Cerebellar cortex (tissue), 1 donor: ENCODE measurements at places on chromosomes 11 and 22.

DNA sequence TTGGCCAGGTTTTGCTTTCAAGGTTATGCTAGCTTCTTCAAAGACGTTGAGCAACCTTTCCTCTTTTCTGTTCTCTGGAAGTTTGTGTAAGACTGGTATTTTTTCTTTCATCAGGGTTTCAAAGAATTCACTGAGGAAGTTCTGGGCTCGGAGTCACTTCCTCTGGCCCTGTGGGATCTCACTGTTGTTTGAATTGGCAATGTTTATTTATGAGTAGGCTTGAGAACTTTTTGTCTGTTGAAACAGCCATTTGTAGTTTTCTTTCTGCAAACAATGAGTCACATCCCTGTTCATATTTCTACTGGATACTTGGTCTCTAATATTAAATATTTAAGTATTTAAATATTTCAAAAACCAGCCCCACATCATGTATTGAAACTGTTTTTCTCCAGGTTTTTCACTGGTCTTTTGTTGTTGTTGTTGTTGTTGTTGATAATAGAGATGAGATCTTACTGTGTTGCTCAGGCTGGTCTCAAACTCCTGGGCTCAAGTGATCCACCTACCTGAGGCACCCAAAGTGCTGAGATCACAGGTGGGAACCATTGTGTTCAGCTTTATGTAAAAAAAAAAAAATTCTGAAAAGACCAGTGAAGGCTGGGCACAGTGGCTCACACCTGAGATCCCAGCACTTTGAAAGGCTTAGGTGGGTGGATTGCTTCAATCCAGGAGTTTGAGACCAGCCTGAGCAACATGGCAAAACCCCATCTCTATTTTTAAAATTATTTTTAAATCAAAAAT, 26.9 kb downstream of the SUSD2 start:
- no peak for DNase-seq

- peak; percentile 72 for DNase-seq
Measured at GRCh38 chr11:65182258-65183170, 786 bp downstream of the CAPN1 start.

DNA sequence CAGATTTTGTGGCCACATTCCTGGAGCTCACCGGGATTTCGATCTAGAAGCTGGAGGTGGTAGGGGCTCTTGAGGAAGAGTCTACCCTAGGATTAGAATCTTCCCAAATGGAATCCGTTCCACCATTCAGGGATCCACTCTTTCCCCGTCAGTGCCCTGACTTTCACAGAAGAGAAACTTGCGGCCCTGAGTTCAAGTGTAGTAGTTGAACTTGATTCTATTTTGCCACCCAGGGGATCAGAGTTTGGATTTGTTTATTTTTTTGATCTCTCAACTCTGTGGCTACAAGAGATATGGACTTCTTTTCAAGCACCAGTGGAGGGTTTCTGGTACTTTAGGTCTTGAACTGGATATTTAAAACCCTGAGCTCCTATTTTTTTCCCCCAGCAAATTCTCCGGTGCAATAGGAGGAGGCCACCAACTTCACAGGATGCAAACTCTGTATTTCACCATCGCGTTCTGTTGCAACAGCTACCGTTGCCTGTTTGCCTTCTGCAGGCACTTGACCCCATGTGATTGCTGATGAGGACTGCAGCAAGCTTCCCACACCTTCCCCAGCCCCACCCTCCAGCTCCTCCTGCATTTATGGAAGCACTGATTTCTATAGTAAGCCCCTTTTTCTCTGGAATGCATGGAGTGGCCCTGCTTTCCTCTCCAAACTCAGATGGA, 14.8 kb upstream of the MRGPRF start:
- no peak for DNase-seq

- DNase-seq: no peak
Measured at GRCh38 chr22:50248196-50249081, 2.6 kb downstream of the HDAC10 start.

GRCh38 chr11:37721485-37721884, 1123.4 kb upstream of the RAG2 start:
- no peak for DNase-seq

- no peak for DNase-seq
Measured at GRCh38 chr11:132337819-132338416, 967.5 kb downstream of the NTM start.

GRCh38 chr11:84673753-84674152, 953.4 kb downstream of the DLG2 start:
- peak; percentile 68 for DNase-seq

DNA sequence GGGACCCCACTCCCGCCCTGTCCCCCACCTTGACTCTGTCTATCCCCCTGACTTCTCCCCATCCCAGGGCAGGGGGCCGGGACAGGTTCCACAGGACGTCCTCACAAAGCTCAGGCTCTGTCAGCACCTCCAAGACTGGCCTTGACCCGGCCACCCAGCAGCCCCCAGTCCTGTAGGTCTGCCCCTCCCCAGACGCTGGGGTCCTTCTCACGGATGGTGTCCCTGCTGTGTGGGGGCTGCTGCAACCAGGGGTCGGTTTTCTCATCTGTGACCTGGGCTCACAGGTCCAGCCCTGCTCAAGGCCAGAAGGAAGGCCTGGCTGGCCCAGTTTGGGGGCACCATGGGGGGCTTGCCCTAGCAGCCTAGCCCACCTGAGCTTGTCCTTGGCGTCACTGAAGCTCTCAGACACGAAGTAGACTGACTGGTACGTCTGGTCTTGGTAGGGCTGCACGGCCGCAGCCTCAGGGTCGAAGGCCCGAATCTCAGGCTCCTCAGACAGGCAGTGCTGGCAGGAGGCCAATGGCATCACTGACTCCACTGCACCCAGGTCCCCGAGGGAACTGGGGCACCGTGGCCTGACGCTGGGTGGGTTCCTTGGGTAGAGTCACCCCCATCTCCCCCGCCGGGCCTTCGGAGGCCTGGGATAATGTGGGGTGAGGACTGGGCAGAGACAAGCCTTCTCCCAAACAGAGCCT, 4.0 kb upstream of the INS start:
- DNase-seq: no peak
